ENCODE measurements at places on chromosomes 13 and 19.
A peak's percentile ranks its signal among the peaks of the same experiment; 100 is the strongest.

DNA sequence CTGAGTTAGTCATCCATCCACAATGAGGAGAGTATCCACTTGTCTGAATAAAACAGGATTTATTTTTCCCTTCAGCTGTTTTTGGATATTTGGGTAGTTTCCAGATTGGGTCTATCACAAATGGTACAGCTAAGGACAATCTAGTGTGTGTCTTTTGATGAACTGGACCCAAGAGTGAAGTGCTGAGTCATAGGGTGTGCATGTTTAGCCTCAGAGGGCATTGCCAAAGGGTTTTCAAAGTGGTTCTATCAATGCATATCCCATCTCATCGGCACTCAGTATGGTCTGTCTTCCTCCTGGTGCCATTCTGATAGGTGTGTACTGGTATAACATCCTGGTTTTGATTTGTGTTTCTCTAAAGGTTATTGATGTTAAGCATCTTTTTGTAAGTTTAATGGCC, 62.3 kb downstream of the GSX1 start:
- no peak for DNase-seq

DNA sequence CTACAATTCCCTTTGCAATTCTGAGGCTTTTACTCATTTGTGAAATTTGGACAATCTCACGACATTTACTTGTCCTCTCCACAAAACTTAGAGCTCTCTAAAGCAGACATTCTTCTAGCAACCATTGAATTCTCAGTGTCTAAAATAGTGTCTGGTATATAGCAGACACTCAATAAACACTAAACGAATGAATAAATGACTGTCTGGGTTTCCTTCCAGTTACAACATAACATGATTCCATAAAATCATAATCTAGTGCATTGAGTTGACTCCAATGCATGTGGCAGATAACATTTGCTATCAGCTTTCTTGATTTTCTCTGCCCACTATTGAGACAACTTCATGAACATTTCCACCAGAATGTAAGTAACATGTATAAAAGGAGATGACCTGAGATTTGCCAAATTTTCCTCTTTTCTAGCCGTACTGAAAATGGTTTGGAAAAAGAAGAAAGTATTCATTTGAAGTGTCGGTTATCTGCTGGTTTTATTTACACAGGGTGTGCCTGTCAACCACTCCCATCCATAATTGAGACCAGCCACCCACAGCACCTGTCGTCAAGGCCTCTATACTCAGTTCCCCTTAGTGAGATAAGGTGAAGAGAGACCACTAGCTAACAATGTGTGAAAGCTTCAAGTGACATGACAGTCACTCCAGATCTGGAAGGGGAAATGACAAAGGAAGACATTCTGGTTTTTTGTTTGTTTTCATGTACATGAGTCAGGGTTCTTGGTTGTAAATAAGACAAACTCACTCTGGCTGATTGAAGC, 4.8 kb upstream of the SERP2 start:
- no peak for DNase-seq

DNA sequence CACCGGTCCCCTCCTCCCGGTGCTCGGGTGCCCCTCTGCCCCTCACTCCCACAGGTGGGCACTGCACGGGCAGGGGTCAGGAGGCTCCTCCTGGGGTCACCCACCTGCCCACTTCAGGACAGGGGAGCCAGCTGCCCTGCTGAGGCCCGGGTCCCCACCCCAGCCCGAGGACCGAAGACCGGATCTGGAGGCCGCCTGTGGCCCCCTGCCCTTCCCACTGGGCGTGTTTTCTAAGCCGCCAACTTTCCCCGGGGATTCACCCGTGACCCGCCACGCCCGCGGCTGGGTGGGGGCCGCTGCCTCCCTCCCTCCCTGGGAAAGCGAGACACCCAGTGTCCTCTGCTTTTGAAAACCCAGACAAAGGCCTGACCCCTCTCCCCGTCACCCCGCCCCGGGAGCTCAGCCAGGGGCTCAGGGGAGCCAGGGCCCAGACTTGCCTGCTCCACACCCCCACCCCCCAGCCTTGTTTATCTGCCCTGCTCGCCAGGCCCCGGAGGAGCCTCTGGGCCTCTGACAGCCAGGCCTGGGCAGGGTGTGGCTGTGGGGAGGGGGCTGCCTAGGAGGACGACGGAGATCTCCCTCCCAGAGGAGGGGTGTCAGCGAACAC, 1.3 kb downstream of the PALM start:
- DNase-seq, result no peak

DNA sequence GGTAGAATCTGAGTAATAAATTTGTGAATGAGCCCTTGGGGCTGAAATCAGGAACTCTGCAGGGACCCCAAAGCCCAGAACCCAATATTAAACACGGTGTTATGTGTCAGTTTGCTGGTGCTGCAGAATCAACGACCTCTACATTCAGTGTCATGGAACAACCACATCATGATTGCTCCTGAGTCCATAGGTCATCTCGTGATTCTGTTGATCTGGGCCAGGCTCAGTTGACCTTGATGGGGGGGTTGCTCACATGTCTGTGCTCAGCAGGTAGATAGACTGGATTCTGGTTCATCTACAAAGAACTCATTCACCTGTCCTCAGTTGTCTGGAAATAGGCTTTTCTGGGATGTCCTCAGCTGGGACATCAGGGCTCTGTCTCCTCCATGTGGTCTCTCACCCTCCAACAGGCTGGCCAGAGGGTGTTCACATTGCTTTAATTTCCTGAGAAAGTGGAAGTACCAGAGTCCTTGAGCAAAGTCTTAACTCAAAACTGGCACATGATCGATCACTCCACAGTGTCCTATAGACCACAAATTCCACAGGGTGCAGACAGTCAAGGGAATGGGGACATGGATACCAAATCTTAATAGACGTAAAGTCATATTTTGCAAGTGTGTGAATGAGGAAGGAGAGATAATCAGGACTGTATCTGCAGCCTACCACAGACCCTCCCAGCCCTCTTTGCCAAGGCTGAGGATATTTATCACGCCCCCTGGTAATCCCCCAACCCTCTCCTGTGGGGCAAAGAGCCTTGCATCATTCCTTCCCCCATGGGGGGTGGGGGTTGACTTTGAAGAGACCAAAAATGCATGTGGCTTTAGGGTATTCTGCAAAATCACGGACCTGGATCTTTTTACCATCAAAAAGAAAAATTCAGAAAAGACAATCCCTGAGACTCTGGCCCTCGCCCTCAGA, 39.3 kb upstream of the IGFL1 start:
- no peak for DNase-seq

- DNase-seq, result peak; percentile 70
Measured at GRCh38 chr19:35154525-35155406, at the start of gene FXYD5. FXYD5 (plus strand) TSS chr19:35154735; CDS start chr19:35155551, 816 bp downstream.

DNA sequence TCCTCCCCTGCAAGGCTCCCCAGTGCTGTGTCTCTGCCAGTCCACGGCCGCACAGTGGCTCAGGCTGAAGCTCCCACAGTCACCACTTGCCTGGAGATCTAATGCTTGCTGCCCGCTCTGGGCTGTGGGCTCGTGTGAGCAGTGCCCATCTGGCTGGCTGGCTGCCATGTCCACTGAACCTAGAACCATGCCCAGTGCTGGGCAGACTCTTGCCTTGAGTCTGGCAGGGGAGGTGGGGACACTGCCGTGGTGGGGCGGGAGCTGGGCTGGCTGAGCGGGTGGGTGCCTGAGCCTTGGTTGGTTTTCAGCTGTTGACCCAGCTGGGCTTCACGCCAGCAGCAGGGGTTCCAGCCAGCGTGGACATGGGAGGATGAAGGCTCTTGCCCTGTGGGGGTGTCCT, 52.3 kb downstream of the CRTC1 start:
- DNase-seq, result no peak

- peak; percentile 26 for DNase-seq
Measured at GRCh38 chr19:45676851-45677263, 8.8 kb downstream of the GIPR start.

DNA sequence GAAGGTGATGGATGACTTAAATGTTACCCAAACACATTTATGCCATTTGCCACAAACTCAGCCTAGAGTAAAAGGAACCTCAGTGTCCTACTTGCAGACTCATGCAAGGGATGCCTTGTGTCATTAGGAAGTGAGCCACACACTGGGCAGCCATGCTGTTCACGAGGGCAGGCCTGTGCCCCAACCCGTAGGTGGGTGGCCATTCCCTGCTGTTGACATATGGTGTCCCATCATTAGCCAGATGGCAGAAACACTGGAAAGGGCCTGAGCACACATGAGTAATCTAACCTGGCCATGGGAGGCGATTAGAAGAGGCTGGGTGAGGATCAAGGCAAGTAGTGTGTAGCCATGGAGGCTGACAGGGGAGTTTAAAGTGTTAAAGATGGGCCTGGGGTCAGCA, 9.7 kb upstream of the LRCH1 start:
- no peak for DNase-seq

- DNase-seq, result no peak
Measured at GRCh38 chr19:30570194-30570593, 198.0 kb downstream of the ZNF536 start.

- DNase-seq, result peak; percentile 84
Measured at GRCh38 chr13:24271601-24272451, 37.6 kb upstream of the C1QTNF9 start.

DNA sequence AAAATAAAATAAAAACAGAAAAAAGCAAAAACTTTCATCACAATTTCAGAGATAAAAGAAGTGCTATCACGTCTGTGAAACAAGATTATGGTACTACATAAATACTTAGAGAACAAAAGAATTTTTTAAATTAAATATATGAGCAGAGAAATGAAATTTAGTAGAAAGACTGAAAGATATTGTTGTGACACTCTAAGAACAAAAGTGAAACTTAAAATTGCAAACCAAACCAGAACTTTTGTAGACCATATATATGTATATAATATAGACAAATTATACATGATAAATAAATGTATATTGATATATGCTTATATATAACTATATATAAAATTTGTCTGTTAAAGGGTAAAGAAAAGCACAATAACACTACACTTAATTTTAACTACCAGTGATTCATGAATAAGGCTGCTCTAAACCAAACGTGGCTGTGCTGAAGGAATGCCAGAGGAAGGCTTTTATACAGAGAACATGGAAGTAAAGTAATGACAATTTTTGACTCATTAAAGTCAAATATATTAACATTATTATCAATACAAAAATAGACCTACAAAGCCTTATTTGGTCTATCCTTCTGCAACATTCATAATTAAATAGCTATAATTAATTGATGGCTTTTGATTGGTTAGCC, 1516.7 kb upstream of the PCDH20 start:
- no peak for DNase-seq

- no peak for DNase-seq
Measured at GRCh38 chr19:335072-335471, 9.5 kb downstream of the MIER2 start.

GRCh38 chr19:33703821-33704220, 82.1 kb downstream of the CHST8 start:
- no peak for DNase-seq

- peak; percentile 89 for DNase-seq
Measured at GRCh38 chr19:6674868-6675305, 4.9 kb upstream of the TNFSF14 start.

DNA sequence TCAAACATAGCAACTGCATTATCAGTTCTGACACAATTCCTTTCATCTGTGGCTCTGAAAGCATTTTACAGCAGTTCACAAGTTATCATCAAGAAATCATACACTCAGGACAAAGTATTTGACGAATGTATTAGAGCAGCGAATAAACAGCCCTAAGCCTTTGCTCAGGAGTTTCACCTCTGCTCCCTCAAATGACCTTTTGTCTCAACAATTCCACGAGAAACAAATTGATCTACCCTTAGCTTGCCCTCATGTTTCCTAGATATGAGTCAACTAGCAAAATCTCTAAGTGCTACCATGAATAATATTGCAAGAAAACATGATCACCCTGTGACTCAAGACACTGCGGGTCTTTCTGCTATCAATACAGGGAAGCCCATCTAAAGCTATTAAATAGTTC, 396.1 kb downstream of the EFNB2 start:
- DNase-seq, result no peak

DNA sequence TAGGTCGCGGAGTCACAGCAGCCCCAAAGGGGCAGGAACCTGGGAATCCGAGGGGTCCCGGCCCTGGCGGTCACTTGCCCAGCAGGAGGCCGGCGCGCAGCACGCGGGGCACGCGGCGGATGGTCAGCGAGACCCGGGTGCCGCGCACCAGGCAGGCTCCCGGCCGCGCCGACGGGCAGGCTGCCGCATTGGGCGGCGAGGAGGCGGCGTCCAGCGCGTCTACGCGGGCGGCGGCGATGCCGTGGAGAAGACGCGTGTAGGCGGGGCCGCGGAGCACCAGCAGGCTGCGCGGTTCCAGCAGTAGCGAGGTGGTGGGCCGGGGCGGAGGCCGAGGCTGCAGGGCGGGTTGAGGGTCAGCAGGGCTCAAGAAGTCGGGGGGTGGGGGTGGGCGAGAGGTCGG, 607 bp upstream of the SYNE4 start:
- peak; percentile 38 for DNase-seq

DNA sequence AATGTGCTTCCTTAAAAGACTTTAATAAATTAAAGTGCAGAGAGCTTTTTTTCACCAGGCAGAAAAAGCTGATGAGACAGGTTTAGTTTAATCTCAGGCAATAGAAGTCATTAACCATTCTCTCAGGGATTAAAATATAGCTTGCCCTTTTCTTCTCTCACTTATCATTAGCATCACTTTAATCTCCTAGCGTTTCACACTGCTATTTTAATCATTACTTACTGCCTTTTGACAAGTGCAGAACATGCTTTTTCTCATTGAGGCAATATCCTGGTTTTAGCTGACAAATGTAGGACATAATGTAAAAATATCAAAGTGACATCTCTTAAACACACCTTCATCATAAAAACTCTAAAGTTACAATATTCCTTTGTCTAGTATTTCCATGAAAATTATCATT, 94.6 kb downstream of the DACH1 start:
- no peak for DNase-seq

GRCh38 chr13:42720113-42720857, 61.1 kb upstream of the FAM216B start:
- DNase-seq, result no peak

GRCh38 chr13:109436841-109437240, 349.5 kb downstream of the IRS2 start:
- DNase-seq, result no peak

DNA sequence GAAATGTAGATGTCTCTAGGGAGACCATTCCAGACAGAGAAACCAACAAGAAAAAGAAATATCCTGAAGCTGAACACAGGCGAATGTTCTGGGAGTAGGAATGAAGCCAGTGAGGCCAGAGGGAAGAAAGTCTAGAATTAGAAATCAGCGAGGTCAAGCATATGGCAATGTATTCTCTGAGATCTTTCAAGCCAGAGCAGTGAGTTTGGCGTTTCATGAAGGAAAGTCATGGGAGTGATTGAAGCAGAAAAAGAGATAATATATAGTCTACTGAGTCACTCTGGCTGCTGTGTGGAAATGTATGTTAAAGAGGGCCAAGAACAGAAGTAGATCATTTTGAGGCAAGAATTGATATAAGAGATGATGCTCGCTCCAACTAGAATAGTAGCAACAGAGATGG, 576.0 kb downstream of the PCDH17 start:
- no peak for DNase-seq

GRCh38 chr13:111519041-111519440, 198.6 kb downstream of the TEX29 start:
- DNase-seq, result no peak

GRCh38 chr19:35796645-35797542, 15.8 kb downstream of the PRODH2 start:
- DNase-seq, result no peak

GRCh38 chr13:66312312-66313087, 917.6 kb downstream of the PCDH9 start:
- no peak for DNase-seq
